ENCODE measurements at places on chromosomes 2 and 18.

DNA sequence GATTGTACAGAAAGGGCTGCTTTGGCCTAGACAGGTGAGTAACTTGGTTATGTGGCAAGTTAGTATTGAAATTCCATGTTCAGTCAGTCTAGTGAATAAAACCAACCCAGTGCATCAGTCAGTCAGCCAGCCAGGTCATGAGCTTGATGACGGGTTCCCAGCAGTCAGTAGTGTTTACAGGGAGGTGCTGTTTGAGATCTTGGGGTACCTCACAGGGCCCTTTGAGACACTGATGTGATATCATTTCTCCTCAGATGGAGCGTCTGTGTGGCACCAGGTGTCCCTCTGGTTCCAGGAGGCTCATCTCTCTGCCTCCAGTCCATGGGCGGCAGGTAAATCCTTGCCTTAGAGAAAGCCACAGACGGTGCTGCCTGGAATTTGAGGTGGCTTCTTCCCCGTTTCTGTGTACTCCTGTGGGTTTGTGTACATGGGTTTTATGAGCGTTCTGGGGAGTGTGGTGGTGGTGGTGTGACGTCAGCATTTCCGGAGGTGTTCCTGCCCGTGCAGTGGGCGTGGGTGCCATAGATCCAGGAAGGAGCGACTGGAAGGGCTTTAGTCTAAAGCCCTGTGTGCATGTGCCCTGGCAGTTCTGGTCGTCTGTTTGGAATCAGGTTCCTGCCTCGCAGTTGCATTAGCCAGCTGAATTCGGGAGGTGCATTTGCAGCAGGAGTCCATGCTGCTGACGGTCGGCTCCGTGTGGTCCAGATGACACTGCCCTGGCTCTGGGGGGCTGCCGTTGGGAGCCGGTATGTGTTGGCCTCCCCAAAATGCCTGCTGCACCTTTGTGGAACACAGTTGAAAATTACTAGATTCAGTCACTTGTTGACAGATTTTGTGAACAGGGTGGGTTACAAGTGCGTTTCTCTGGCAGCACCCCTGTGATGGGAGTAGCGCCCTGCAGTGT lies 2.1 kb downstream of the CTDP1 start:
- no peak for DNase-seq

- DNase-seq = no peak
These were observed 242.5 kb downstream of the ZNF521 start for GRCh38 chr18:25109484-25109883.

GRCh38 chr2:182717416-182717815 lies 1.4 kb downstream of the DNAJC10 start:
- DNase-seq = no peak

GRCh38 chr2:96868555-96869280 lies 1.2 kb downstream of the SEMA4C start:
- peak; percentile 83 for DNase-seq

DNA sequence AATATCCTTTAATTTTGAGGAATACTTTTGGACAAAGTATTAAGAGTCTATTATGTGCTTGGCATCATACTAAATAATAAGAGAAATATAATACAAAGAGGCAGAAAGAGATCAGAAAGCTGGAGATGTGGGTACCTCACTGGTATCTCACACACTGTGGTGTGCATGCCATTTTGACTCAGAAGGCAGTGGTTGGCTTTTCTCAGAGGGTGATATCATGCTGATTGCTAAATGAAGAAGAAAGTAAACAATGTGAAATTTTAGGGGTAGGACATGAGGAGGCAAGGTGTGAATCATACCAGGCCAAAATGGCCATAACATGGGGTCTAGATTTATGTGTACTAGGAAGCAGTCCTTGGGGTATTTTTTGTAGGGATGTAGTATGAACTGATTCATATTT lies 16.6 kb upstream of the SPOPL start:
- no peak for DNase-seq

DNA sequence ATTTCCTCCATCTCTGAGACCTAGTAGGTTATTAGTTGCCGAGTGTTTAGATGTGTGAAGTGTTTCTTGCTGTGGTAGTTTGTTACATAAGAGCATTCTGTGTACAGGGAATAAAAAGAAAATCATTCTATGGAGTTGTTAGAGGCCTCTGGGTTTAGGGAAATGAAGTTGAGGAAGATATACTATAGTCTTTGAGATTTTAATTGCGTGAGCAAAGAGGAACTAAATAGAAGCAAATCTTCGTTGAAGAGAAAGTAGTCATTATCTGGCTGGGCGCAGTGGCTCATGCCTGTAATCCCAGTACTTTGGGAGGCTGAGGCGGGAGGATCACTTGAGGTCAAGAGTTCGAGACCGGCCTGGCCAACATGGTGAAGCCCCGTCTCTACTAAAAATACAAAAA lies 19.0 kb downstream of the USP39 start:
- DNase-seq = no peak

- no peak for DNase-seq
These were observed 311.3 kb downstream of the MYCN start for GRCh38 chr2:16251511-16252225.

- DNase-seq = no peak
These were observed 73.6 kb downstream of the ARL6IP6 start for GRCh38 chr2:152791979-152792378.

DNA sequence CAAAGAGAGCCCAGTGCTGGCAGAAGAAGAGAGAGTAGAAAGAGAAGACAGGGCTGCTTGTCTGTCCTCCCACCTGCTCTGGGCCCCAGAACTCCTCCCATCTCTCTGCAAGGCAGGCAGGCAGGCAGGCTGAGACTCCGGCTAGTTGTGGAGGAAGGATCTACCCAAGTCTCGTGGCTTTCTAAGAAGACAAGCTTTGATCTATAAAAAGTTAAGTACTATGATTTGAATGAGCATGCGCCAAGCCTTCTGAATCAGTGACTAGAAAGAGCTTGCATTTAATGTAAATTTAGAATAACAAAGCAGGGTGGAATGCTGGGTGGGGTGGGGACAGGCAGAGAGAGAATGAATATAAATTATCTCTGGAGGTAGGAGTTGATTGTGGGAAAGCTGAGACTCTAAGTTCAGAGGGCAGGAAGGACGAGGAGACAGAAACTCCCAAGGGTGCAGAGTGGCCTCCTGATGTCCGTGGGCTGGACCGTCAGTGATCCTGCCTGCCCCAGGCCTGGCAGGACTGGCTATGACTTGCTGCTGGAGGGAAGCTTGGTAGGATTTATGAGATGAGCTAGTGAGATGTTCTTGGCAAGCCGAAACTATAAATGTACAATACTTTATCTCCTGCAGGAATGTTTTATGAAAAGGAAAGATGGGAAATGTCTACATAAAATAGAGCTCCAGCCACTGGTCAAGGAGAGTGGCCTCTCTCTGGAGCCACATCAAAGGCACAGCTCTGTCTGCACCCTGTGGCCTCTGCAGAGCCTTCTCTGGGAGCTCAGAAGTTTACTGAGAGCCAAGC lies 447.5 kb downstream of the TNS1 start:
- no peak for DNase-seq

GRCh38 chr2:179440642-179441251 lies 176.1 kb upstream of the SESTD1 start:
- DNase-seq = no peak

DNA sequence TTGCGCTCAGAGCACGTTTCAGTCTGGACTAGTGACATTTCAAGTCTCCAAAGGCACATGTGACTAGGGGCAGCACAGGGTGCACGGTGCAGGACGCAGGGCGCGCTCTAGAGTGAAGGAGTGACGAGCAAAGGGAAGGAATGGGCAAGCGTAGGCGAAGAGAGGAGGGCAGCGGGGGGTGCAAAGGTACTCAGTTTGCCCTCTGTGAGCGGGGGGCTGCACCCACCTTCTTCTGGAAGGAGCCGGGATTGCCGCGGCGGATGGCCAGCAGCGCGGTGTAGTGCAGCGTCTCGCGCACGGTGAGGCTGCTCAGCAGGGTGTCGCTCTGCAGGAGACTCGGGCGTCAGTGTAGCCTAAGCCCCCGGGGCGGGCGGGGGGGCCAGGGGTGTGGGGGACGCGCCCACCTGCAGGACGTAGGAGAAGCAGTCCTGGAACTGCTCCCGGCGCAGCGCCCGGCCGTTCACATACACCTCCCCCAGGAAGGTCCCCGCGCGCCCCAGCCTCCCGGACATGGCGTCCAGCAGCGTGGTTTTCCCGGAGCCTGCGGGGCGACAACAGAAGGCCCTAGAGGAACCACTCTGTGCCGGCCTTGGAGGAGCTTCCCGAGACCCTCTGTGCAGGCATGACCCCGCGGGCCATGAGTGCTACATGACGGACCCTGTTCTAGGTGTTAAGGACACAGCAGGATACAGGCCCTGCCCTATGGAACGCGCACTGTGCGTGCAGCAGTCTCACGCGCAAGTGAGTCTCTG lies 6.9 kb downstream of the ABCG5 start:
- no peak for DNase-seq

DNA sequence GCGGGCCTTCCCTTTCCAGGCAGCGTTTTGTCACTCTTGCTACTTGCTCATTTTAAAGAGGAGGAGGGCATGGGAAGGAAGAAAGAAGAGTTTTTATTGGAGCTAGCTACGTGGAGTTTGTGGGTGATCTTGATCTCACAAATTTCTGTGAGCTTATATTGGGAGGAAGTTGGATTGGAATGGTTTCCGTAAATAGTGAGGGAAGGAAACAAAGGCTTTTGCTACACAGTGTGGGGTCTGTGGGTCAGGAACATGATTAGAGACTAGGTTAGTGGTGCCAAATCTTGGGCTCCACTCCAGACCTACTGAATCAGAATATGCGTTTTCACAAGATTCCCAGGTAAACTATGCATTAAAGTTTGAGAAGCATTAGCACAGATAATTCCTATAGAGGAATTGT lies 8.1 kb downstream of the RALB start:
- no peak for DNase-seq

DNA sequence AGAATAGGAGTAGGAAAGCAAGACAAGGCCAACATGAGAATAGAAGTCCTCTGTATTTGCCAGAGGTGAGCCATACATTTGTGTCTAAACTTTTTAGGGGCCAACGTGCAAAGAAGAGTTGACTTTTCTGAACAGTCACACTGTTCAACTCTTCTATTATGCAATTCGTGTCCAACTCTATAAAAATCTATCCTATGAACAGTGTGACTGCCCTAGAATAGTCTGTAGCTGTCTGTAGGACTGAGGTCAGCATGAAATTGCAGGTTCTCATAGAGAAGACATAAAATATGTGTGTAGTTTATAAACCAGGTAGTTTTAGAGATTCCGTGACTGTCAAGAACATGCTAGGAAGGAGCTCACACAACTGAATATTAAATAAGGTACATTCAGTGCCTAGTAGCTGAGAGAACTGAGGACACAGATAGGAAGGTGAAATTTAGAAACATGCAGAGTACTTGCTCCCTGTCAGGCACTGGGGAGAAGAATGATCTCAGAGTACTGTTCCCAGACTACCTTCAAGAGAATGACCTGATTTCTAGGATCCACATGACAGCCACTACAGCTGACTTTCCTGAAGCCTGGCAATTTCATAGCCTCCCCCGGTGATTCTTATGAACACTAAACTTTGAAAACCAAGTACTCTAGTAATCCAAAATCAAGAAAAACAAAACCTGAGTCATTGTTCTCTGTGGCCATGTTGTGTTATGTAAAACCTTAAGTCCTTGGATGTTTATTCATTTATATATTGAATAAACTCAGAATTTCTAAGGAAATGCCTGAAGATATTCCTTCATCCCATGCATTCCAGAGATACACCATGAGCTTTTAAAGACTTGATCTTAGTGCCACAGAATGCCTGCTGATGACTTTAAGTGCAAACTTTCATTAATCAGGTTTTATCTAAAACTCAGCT lies 201.5 kb upstream of the BOD1L2 start:
- DNase-seq = no peak

DNA sequence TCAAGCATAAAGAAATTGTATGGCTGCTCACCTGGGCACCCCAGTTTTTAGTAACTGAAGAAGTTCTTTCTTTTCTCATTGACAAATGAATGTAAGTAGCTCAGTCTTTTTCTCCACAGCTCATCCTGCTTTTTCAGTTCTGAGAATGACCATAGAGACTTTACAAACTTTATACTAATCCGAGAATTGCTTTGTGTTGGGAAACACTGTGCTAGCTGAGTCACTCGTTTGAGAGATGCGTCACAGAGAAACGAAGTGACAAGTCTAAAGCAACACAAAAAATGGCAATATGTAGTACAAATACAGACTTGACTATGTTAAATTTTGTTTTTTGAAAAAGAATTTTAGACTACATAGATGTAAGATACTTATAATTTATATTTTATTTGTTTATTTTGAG lies 9.0 kb downstream of the LRRTM4 start:
- no peak for DNase-seq

DNA sequence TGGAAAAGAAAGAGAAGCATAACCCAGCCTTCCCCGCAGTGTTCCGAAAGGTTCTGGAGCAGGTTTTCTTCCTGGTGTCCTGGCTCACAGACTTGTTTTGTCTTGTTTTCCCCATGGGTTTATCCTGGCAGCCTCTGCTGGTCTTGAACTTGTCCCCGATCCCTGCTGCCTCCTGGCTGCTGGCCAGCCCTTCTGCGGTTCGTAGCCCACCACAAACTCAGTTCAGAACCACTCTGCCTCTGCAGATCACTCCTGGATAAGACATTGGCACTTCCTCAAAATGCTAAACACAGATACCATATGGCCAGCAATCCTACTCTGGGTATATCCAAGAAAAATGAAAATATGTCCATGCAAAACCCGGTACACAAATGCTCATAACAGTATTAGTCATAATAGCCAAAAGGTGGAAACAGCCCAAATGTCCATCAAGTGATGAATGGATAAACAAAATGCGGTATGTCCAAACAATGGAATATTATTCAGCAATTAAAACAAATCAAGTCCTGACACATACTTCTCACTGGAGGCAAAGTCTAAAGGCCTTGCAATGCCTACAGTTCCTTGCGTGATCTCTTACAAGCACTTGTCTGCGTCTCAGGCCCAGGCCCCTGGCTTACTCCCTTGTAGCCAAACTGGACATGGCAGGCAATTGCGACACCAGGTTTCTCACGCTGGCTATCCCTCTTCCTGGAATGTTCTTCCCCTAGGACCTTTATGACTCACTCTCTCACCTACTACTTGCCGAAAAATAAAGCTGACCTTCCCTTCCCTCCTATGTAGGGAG lies 28.0 kb upstream of the ARHGEF4 start:
- DNase-seq = no peak

DNA sequence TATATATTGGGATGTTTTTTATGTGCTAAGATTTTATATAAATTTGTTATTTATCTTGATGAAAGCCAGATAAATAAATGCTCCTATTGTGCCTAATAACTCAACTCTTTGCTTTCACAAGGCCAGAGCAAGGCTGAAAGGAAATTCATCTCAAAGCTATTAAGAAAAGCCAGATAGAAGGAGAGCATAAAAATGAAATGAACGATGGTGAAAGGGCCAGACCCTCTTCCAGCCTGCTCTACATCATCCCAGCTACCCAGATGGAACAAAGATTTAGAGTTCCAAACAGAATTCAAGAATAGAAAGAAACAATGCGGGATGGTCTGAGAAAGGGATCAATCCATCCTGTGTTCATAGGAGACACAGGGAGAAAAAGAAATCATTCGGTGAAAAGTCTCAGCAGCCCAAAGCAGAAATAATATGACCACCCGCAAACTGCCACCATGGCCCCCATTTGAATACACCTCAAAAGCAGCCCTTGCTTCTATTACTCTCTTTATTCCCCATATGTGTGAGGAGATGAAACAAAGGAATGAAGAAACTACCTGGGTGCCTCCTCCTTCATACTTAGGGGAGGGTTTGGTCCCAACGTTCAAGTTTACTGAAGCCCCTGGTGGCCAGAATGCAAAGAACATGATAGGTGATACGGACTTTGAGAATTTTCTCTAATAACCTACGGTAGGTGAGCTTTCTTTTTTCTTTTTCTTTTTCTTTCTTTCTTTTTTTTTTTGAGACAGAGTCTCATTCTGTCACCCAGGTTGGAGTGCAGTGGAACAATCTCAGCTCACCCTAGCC lies 110.1 kb upstream of the FBXO11 start:
- DNase-seq = no peak

All from brain pericyte (primary cell).